ENCODE measurements at places on chromosomes 3 and 15.

DNA sequence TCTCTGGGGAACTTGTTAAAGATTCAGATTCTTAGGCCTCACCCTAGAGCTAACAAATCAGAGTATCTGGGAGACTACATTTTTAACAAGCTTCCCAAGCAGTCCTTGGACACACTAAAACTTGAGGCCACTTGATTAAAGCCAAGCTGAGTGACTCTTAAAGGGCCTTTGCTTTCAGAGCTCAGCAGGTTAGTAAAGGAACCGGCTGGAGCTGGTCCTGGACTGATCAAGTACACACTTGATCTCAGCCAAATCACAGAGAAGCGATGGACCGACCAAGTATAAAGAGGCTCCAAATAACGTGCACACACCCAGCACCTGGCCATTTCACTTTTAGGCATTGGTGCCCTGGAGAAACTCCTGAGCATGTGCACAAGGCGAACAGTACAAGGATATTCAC lies 12.9 kb upstream of the TM6SF1 start:
- no peak for DNase-seq

- no peak for DNase-seq
These were observed 33.4 kb upstream of the RAB6B start for GRCh38 chr3:133928903-133929607.

- DNase-seq = no peak
These were observed 41.8 kb downstream of the CHCHD6 start for GRCh38 chr3:126745760-126746394.

- no peak for DNase-seq
These were observed 117.8 kb downstream of the WNT5A start for GRCh38 chr3:55369141-55369847.

GRCh38 chr3:132262956-132263355 lies 54.3 kb upstream of the ACP3 start:
- no peak for DNase-seq

GRCh38 chr15:51314391-51315337 lies 23.7 kb downstream of the CYP19A1 start:
- no peak for DNase-seq

DNA sequence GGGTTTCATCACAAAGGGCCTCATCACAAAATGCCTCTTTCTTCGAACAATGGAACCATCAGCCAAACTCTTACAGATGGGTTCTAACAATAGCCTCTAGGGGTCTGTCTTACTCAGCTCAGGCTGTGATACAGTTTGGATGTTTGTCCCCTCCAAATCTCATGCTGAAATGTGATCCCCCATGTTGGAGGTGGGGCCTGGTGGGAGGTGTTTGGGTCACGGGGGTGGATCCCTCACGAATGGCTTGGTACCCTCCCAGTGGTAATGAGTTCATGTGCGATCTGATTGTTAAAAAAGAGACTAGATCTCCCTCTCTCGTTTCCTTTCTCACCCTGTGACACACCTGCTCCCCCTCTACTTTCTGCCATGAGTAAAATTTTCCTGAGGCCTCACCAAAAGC lies 47.9 kb upstream of the LIPC start:
- DNase-seq = peak; percentile 23

DNA sequence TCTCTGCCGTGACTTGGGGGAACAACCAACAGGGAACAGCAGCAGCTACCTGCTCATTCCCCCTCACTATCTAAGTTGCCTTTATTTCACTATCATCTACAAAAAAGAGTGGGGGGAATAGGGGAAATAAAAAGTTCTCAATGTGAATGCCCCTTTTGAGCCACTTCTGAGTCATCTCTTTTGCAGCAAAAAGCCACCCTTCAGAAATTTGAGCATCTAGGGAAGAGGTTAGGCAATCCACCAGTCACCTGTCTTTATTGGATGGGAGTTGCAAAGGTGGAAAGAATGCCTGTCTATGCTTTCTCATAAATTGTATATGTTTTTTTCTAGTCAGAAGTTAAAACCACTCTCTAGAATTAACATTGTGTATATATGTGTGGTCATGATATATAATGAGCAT lies 41.1 kb downstream of the GPD1L start:
- DNase-seq = no peak

DNA sequence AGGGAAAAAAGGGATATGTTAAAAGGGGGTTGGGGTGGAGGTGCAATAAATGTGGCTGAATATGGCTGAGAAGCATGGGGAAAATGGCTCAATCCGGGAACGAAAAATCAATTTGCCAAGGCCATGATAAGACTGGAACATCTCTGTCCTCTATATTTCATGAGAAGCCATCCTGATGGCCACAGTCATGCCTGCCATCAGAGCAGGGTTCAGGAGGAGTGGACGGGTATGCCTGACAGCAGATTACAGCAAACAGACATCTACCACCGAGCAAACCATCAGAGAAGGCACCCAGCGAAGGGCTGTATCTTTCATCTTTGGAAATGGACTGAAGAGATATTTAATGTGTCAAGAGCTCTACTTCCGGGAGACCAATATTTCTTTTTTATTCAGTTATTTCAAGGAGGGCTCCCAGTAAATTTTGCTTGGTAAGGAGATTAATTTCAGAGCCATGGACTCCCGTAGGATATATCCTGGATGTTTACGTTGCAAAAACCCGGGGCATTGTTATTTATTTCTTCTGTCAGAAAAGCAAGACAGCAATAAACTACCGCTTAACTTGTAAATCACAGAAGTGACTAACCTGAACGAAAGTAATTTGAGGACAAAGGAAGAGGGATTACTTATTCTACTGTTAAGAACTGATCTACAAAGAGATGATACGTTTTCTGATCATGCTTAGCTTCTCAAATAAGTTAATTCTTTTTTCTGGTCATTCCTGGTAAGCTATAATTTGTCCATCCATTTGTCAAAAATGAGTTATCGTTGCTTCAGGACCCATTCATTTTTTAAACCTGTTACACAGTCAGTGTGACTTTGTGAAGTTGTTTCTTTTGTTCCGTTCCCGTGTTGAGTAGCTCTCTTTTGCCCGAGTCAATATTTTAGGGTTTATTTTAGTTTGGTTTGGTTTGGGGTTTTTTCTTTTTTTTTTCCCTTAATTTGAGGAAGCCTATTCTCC lies 80.6 kb upstream of the CHD2 start:
- no peak for DNase-seq

GRCh38 chr15:66899555-66900350 lies 165.6 kb upstream of the SMAD3 start:
- no peak for DNase-seq

GRCh38 chr3:72017311-72017710 lies 232.4 kb upstream of the PROK2 start:
- DNase-seq = no peak

DNA sequence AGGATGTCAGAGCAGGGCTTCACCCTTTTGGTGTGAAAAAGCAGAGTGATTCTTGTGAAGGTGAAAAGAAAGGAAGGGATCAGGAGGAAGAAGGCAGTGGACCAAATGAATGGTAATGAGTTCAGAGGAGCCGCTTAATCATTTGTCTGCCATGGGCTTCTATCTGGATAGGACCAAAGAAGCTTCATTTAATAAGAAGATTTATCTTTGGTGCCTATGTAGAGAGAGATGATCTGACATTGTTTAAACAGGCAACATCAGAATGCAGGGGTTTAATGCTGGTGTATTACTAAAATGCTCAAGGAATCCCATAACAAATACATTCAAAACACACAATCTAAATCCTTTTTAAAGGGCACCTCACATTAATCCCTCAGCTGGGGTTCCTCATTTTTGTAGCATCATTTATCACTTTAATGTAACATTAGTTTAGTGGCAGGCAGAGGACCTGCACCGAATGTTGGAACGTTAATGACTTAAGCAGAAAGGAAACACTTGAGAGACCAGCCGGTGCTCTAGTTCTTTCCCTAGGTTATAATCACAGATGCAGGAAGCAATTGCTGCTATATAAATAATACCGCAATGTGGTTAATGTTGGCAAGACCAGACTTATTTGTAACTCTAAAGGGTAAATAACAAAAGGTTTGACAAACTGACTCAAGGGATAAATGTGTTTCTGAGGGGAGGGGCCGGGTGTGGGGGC lies 27.9 kb upstream of the IL1RAP start:
- no peak for DNase-seq

GRCh38 chr3:31356941-31357340 lies 175.8 kb upstream of the STT3B start:
- no peak for DNase-seq
